Activated CD4-positive, CD25-positive, alpha-beta regulatory T cell treated with anti-CD3 and anti-CD28 coated beads, Interleukin-2, amount 50 U/mL, for 72 hours (primary cell): ENCODE measurements at places on chromosomes 16 and 17.

GRCh38 chr17:5422505-5422904, 2.5 kb downstream of the RPAIN start:
- no peak for DNase-seq

GRCh38 chr17:49722066-49722465, 14.3 kb upstream of the SLC35B1 start:
- DNase-seq = no peak

- no peak for DNase-seq
Observed at GRCh38 chr16:57795431-57795878, 6.8 kb downstream of the KIFC3 start.

GRCh38 chr17:4143563-4144421, 795 bp downstream of the CYB5D2 start:
- peak; percentile 87 for DNase-seq

GRCh38 chr16:82181461-82182185, 11.6 kb upstream of the MPHOSPH6 start:
- no peak for DNase-seq

DNA sequence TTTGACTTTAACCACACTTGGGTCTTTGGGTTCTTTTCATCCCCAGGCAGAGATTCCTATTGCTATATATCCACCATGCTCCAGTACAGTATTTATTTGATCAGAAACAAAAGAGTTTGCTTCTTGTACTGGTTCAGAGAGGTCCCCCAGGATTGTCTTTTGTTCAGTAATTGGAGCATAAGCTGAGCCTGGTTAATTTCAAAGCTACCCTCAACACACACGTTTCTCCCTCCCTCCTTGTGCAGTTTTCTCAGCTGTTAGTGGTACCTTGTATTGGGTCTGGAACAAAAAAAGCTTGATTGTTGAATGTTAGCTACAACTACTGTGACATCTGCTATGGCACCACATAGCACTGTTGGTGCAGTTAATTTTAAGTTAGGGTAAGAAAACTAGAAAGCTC, 50.0 kb downstream of the NUP93 start:
- DNase-seq = no peak

GRCh38 chr17:4097165-4097960, 45.5 kb downstream of the ZZEF1 start:
- no peak for DNase-seq
